ENCODE measurements at places on chromosomes 3 and 15.
A peak's percentile ranks its signal among the peaks of the same experiment; 100 is the strongest.

GRCh38 chr3:76369170-76369569 lies 583.8 kb upstream of the ZNF717 start:
- H3K4me1 ChIP-seq = no peaks in the 10 kb centered on the region
- DNase-seq = no peak
- no peaks in the 10 kb centered on the region for H3K27me3 ChIP-seq
- H3K36me3 ChIP-seq = no peaks in the 10 kb centered on the region
- H3K27ac ChIP-seq = no peak overlapping the region
- no peak overlapping the region for H3K4me3 ChIP-seq

- no peak overlapping the region for H3K4me3 ChIP-seq
- peaks cover 24% of the 10 kb centered on the region for H3K4me1 ChIP-seq
- H3K36me3 ChIP-seq = no peaks in the 10 kb centered on the region
- DNase-seq = no peak
These were observed 11.8 kb downstream of the ATXN7 start for GRCh38 chr3:63875510-63875909.

DNA sequence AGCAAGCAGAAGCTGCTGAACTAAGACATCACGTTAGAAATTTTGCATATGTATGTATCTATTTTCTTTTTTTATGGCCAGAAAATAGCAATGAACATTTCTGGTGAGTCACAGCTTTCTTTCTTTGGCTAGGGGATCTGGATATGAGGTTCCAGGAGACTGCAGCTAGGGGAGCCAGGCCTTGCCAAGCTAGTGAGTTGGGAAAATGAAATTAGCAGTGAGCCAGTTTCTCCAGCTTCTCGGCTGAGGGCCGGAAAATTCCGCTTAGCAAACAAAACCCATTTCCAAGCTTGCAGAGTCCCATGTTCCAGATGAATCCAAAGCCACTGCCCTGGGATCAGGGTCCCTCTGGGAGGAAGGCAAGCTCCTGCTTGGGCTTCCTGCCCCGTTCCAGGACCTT lies 137.6 kb downstream of the SRGAP3 start:
- no peaks in the 10 kb centered on the region for H3K4me1 ChIP-seq
- no peak overlapping the region for H3K27ac ChIP-seq
- no peak for DNase-seq
- no peaks in the 10 kb centered on the region for H3K36me3 ChIP-seq
- no peak overlapping the region for H3K4me3 ChIP-seq

DNA sequence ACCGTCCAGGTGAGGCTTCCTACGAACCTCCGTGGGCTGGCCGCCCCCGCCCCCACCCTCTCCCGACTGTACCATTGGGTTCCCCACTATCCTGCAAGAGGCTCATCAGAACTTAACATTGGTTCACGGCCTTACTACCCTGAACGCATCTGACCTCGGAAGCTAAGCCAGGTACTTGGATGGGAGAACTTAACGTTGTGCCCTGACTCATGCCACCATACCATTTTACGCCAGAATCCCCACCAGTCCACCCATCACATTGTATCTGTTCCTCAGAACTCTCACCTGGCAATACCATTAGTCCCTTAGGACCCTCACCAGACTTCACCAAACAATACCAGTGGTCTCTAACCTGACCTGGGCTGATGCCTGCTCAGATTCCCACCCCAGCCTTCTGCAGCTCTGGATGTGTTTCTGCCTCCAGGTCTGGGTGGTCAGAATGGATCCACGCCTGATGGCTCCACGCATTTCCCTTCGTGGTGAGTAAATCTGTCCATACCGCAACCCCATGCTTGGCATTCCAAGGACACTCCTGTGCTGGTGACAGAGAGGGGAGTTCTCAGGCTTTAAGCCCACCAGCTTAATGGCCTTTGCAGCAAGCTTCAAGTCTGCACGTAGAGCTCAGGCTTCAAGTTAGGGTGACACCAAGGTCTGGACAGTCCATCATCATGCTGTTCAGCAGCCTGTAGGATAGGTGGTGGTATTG lies 562 bp downstream of the TCTA start:
- peak overlapping the region; percentile 95 for H3K27ac ChIP-seq
- H3K4me1 ChIP-seq = peaks cover 76% of the 10 kb centered on the region
- no peaks in the 10 kb centered on the region for H3K27me3 ChIP-seq

DNA sequence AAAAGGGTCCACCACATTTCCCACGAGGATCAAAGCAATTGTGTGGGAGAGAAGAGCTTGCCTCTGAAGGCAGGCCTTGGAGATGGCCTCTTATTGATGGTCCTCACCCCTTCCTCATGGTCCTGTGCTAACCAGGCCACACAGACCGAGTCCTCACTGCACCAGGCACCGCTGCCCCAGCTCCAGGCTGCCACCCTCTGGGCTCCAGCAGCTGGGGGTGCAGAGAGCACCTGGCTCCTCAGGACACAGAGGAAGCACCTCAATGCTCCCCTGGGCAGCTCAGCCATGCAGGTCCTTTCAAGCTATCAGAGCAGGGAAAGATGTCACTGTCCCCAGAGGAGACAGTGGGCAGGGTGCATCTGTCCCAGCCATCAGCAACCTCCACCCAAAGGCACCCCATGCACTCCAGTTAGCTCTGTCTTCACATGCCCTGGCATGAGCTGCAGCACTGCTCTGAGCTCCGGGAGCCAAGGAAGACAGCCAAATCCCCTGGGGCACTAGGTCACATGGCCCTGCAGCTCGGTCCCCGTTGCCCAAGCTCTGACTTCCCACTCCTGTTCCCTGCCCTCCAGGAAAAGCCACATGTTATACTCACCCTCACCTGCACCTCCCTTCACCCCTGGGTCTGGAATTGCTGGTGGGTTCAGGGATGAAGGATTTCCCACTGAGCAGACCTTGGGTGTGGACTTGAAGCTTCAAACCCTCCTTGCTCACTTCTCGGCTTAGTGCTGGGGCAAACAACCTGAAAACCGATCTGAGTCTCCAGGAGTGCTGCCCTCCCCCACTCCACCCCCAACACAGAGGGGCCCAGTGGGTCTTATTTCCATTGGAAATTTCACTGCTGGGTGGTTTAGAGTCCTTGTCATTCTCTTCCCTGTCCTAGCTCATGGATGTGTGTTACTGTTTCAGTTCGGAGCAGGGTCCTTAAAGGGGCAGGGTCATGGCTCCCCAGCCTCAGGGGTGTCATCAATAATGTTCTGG lies 32.6 kb downstream of the ALS2CL start:
- H3K36me3 ChIP-seq = no peaks in the 10 kb centered on the region
- H3K27ac ChIP-seq = no peak overlapping the region
- H3K4me3 ChIP-seq = no peak overlapping the region
- no peaks in the 10 kb centered on the region for H3K4me1 ChIP-seq

- no peak overlapping the region for H3K27ac ChIP-seq
- H3K4me1 ChIP-seq = no peaks in the 10 kb centered on the region
- no peak overlapping the region for H3K4me3 ChIP-seq
These were observed 644.3 kb downstream of the NR2F2 start for GRCh38 chr15:96974761-96975160.

DNA sequence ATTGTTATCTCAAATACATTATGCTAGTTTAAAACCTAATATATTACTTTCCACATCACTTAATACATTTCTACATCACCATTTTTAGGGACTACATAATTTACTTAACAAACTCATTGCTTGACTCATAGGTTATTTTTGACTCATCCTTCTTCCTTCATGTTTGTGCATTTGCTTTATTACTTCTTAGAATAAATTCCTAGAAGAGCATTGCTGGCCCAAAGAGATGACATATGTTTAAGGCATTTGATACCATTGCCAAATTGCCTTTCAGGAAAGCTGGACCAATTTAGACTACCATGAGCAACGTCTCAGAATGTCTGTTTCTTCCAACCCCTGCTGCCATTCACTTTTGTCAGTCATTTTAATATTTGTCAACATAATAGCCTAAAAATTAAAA lies 905.8 kb downstream of the IGSF11 start:
- H3K4me3 ChIP-seq = no peak overlapping the region
- no peak for DNase-seq
- H3K27ac ChIP-seq = no peak overlapping the region
- no peaks in the 10 kb centered on the region for H3K4me1 ChIP-seq
- H3K36me3 ChIP-seq = no peaks in the 10 kb centered on the region

GRCh38 chr15:65027593-65027992 lies 1.8 kb downstream of the MTFMT start:
- H3K36me3 ChIP-seq = peaks cover 3% of the 10 kb centered on the region
- no peak for DNase-seq
- H3K27ac ChIP-seq = no peak overlapping the region

GRCh38 chr15:77821188-77821958 lies 188.7 kb upstream of the LINGO1 start:
- H3K27me3 ChIP-seq = peaks cover 14% of the 10 kb centered on the region
- H3K36me3 ChIP-seq = no peaks in the 10 kb centered on the region
- no peak overlapping the region for H3K27ac ChIP-seq
- no peak for DNase-seq

GRCh38 chr3:112654492-112654891 lies 13.5 kb upstream of the CCDC80 start:
- H3K36me3 ChIP-seq = no peaks in the 10 kb centered on the region
- no peak overlapping the region for H3K27ac ChIP-seq
- H3K4me3 ChIP-seq = no peak overlapping the region
- no peaks in the 10 kb centered on the region for H3K4me1 ChIP-seq

DNA sequence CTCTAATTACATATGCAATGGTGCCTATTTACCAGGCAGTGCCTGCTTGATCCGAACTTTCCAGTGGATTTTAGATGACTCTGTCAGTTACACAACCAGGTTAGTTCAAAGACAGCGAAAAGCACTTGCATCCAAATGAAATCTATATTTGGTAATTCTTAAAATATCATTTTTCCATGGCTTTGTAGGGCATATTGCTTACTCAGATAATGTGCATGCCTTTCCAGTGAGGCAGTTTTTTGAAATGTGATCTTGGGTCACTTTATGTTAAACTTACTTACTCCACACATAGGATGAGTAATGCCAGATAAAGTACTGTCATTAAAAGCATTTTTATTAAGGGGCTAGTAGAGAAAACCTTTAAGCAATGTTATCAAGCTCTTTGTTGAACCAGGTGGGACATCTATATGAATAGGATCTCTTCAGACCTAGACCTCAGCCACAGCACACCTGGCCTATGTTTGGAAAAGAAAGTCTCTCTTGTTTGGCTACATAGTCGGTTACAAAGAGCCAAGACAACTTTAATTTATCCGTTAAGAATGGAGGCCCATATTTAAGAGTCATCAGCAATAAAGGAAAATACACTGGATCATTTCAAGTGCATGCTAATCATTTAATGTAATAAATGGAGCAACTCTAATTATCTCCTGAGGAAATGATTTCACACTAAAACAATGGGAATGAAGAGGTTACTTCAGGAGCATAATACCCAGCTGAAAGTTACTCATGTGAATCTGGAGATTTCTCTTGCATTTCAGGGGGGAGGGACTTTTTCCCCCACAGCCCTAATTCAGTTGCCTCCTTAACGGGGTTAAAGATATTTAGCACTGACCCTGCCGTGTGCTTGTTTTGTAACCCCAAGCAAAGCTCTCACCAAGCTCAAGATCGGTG lies 56.3 kb upstream of the TMCO5A start:
- H3K4me1 ChIP-seq = no peaks in the 10 kb centered on the region
- H3K27ac ChIP-seq = no peak overlapping the region
- no peaks in the 10 kb centered on the region for H3K36me3 ChIP-seq
- H3K4me3 ChIP-seq = no peak overlapping the region
- H3K27me3 ChIP-seq = no peaks in the 10 kb centered on the region
- DNase-seq = no peak

DNA sequence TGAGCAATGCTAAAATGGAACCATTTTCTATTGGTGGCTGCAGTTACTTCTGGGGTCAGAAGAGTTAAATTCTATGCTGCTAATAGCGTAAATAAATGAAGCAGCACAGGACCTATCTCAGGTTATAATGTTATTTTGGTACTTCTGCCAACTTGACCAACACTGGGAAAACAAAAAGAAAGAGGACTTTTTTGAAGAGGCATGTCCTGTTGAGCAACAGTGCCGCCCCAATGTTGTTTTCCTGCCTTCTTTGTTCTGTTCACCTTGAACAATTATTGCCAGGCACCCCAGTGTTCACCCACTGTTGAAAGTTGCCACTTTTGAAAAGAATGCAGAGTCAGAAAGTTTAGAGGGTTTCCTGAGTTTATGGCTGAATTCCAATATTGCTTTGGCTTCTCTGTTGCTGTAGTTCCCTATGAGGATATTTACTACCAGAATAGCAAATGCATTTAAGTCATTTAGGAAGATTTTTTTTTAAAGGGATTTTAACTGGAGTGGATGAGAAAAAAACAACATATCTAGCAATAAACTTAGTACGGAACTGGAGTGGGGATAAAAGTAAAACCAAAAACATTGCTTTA lies 679.0 kb upstream of the DPPA4 start:
- H3K27ac ChIP-seq = no peak overlapping the region
- no peaks in the 10 kb centered on the region for H3K36me3 ChIP-seq

DNA sequence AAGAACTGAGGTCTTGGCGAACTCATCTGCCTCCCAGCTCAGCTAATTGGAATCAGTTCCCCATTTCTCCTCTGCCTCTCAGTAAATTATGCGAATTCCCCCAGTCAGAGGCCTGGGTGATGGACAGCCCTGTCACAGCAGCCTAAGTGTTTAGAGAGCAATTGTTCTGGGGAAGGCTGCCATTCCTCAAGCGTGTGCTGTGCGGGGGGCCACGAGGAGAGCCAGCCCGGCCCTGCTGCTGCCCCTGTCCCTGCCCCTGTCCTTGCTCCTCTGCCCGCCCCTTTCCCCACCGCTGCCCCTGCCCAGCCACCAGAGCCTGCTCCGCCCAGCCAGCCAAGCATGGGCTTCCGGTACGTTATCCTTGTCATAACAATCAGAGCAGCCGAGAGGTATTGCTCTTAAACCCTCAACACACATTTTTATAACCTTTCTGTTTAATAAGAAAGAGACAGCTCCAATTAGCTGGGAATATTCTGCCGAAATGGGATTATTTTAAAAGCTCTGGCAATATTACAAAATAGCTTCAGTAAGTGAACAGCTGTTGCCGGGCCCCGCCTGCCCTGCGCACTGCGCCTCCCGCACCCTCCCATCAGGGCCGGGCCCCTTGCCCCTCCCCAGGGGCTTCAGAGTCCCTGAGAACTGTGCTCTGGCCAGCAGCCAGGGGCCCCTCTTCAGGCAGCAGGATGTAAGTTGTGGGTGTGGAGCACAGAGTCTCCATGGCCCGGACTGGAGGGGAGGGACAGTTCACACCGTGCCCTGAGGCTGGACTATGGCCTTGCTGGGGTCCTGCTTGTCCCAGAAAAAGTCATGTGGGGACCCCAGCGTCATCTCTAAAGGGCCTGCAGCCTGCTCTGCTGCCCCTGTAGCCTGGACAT lies 12.4 kb upstream of the CACNA2D2 start:
- H3K4me1 ChIP-seq = no peaks in the 10 kb centered on the region
- H3K27ac ChIP-seq = no peak overlapping the region
- no peaks in the 10 kb centered on the region for H3K27me3 ChIP-seq
- H3K4me3 ChIP-seq = no peak overlapping the region
- H3K36me3 ChIP-seq = no peaks in the 10 kb centered on the region

All from CD8-positive, alpha-beta memory T cell (primary cell).